Suprapubic skin (tissue), 4 donors: ENCODE measurements at places on chromosomes 4 and X. TPM values are rescaled to one million over a fixed set of nuclear protein-coding genes. Genes with fewer than 3 reads are reported as not detected.

CXCL3 gene
- not detected for total RNA-seq

AMELX gene
- total RNA-seq: not detected

C4orf51 gene
- not detected for total RNA-seq

CDS1 gene
- total RNA-seq: 23.6 TPM

EDA2R gene
- 2.1 TPM for total RNA-seq

DUX4 gene
- total RNA-seq: not detected

PPEF2 gene
- total RNA-seq: not detected

RNF175 gene
- not detected for total RNA-seq

ANTXR2 gene
- total RNA-seq: 22.2 TPM

XPNPEP2 gene
- total RNA-seq: 2.3 TPM

MAOB gene
- 2.3 TPM for total RNA-seq

CACNA1F gene
- total RNA-seq: 0.21 TPM

ARFIP1 gene
- 24.3 TPM for total RNA-seq

BCOR gene
- total RNA-seq: 30.7 TPM

TRIM61 gene
- total RNA-seq: not detected

NAP1L2 gene
- total RNA-seq: 4.4 TPM

PAGE2 gene
- total RNA-seq: not detected

SPANXC gene
- not detected for total RNA-seq

HTN3 gene
- total RNA-seq: not detected

EFNB1 gene
- 103 TPM for total RNA-seq

FAM184B gene
- 0.39 TPM for total RNA-seq

SMIM31 gene
- not detected for total RNA-seq

PNCK gene
- total RNA-seq: 1.5 TPM

CT47B1 gene
- not detected for total RNA-seq

MTHFD2L gene
- 22.9 TPM for total RNA-seq

NXF3 gene
- not detected for total RNA-seq

CFAP99 gene
- not detected for total RNA-seq

HSFX4 gene
- not detected for total RNA-seq

SLC25A31 gene
- total RNA-seq: not detected

CSAG3 gene
- not detected for total RNA-seq

AMMECR1 gene
- 7.4 TPM for total RNA-seq

HTRA3 gene
- total RNA-seq: 22.5 TPM

MAGEA2 gene
- not detected for total RNA-seq

NIPAL1 gene
- total RNA-seq: 55.6 TPM

CCNA2 gene
- total RNA-seq: 4.8 TPM

KLB gene
- total RNA-seq: 0.72 TPM

MAGEH1 gene
- total RNA-seq: 6.4 TPM

TLR1 gene
- 9.8 TPM for total RNA-seq

RS1 gene
- total RNA-seq: not detected

PRR32 gene
- not detected for total RNA-seq

PCDH18 gene
- 6.9 TPM for total RNA-seq

FGFR3 gene
- total RNA-seq: 554 TPM

EFHC2 gene
- 10.2 TPM for total RNA-seq

PGRMC1 gene
- 62.6 TPM for total RNA-seq

TLR10 gene
- not detected for total RNA-seq

GPRIN3 gene
- 3.4 TPM for total RNA-seq

NR3C2 gene
- 11.5 TPM for total RNA-seq

MRFAP1L1 gene
- 57.3 TPM for total RNA-seq

FSTL5 gene
- not detected for total RNA-seq

DCAF8L2 gene
- total RNA-seq: not detected

SLC4A4 gene
- total RNA-seq: 0.34 TPM

PCDH10 gene
- 0.76 TPM for total RNA-seq

CCDC110 gene
- total RNA-seq: 1.5 TPM

CA5B gene
- 7.1 TPM for total RNA-seq
